ENCODE measurements at places on chromosomes 4 and X. TPM values are rescaled to one million over a fixed set of nuclear protein-coding genes. Genes with fewer than 3 reads are reported as not detected.

DNA sequence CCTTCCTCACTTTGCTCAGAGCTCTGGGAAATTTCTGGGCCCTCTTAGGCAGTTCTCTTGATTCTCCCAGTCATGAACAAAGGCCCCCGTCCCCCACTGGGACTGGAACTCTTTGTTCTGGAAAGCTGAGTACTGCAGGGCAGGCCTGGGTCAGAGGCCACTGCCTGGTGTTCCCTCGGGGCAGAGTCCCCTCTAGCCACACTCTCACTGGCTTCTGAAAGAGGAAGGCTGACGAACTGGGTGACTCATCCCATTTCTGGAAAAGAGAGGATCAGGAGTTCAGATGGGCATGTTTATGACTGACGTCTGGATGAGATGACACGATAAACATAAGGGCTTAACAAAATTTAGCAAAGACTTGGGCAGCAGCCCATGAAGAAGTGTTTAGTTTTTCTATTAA, 47.7 kb downstream of the DDX3X start:
- peak; percentile 78 for ATAC-seq

DNA sequence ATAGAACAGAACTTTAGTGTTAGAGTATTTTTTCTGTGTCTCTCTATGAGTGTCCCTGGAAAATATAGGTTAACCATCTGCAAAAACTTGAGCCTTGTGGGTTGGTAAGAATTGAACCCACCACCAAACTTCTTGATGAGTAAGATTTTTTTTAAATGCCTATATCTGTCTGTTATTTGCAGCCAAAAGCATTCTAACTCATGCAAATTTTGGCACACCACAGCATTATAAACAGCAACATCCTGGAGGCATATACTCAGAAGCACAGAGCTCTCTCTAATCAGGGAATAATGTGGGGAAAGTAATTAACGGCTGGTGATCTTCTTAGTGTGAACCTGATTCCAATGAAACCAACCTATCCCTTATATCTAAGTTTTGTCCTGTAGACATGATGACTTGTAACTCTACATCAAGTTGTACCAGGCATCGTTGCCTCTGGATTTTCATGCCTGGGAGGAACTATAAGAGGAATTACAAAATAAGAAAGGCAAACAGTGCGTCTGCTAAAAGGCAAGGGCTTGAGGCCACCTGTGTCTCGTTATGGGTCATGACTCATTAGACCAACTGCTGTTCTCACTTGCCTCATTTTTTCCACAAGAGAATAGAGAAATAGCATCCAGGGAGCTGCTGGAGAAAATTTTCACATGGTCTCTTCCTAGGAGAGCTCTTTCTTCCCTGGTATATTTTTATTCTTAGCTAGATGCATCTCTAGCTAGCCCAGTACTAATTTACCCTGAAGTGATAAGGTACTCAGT, 202.4 kb downstream of the CHIC2 start:
- ATAC-seq, result peak; percentile 86

DNA sequence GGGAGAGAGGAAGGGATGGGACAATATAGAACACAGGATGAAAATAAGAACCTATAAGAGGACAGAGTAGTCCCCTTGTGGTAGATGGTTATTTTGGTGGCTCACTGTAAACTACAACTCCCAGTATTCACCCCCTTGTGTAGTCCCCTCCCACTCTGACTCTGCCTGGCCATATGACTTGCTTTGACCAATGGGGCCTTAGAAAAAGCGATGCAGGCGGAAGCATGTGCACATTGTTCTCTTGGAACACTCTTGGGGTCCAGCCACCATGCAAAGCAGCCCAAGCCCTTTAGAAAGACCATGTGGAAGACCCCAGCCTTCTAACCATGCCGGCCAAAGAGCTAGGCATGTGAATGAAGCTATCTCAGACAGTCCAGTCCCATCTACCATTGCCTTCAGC, 415.0 kb downstream of the BCOR start:
- ATAC-seq, result no peak

GRCh38 chrX:24575496-24575895, 71.7 kb downstream of the PCYT1B start:
- no peak for ATAC-seq

DNA sequence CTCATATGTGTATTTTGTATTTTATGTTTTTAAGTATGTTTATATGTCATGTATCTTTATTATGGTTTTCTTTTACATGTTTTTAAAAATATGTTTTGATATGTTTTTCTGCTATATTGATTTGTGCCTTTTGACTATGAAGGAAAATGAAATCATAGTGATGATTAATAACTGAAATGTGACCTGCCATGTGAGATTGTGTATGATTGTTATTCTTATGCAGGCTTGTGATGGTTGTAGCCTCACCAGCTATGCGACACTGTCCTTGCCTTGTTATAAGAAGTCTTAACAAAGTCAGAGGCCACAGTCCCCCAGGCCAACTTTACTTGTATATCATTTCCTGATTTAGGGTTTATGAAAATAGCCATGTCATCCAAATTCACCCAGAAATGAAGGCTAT, 83.2 kb downstream of the TMEM131L start:
- no peak for ATAC-seq

DNA sequence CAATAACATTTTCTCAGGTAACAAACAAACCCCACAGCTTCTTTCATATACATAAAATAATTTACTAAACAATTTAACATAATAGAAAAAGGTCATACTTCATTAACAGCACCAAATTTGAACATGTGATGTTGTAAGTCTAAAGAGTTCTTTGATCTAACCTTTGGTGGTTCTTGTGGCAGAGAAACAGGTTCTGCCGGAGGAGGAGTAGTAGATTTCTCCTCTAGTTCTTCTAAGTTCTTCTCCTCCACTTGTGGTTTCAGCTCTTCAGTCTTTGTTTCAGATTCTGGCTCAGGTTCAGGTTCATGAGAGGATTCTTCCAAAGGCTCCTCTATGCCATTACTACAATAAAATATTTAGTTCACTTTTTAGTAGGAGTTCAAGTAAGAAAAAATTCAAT, 18.3 kb downstream of the G3BP2 start:
- ATAC-seq, result no peak

Gene USP17L21
- not detected for total RNA-seq

Gene CPE
- 226 TPM for total RNA-seq

Gene GAGE1
- not detected for total RNA-seq
